ENCODE measurements at places on chromosomes 2 and 18.

DNA sequence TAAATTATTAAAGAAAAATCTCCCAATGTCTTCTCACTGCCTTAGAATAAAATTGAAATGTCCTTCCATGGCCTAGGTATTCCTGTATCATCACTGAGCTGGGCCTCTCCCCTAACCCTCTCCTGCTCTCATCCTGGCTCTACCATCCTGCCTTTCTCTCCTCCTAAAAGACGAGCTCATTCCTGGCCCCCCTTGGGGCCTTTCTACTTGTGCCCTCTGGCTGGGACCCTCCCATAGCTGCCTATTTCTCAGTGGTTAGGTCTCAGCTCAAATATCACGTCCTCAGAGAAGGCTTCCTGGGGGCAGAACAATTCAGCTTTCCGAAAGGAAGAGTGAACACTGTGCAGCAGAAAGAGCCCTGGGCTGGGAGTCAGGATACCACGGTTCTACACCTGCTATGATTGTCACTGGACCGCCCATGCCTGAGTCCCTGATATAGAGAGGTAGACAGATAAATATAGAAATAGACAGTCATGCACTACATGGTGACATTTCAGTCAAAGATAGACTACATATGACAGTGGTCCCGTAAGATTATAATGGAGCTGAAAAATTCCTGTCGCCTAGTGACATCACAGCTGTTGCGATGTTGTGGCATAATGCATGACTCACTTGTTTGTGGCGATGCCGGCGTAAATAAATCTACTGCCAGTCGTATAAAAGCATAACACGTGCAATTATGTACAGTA is 9.4 kb downstream of the DNPEP start:
- DNase-seq: no peak

GRCh38 chr18:78245451-78245850 is 734.2 kb upstream of the SALL3 start:
- no peak for DNase-seq

DNA sequence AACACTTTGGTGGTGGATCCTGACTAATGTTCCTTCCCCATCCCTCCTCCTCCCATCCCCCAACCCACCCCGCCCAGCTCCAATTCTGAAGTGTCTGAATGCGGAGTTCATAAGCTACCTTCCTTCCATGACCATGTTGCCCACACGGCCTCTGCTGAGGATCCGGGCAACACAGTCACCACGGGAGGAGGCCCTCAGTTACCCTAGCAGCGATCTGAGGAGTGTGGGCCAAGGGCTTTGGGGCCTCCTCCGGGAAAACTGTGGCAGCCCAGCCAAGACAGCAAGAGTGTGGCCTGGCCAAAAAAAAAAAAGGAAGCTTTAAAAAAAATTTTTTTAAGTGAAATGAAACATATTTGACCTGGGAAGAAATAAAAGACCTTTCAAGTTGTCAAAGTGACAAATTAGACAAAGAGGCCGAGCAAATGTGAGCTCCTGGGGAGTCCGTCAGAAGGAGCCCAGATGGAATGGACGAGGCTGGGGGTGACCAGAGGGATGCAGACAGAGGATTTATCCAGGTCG is 169.0 kb upstream of the PKDCC start:
- DNase-seq: no peak

DNA sequence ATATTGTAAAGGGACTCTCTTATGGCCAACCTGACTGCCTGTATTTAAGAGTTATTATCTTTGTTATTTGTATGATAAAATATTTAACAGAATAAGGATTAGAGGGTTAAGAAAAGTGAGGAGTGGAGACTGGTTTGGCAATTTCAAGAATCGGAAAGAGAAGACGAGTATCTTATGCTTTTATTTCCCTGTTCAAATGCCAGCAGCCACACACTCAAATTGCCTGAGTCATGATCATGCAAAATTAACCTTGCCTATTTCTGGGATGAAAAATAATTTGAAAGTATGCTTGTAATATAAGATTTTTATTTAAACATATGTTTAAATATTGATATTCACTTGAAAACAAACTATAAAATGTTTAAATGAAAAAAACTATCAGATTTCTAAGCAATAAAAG is 188.6 kb downstream of the CD226 start:
- DNase-seq: no peak

DNA sequence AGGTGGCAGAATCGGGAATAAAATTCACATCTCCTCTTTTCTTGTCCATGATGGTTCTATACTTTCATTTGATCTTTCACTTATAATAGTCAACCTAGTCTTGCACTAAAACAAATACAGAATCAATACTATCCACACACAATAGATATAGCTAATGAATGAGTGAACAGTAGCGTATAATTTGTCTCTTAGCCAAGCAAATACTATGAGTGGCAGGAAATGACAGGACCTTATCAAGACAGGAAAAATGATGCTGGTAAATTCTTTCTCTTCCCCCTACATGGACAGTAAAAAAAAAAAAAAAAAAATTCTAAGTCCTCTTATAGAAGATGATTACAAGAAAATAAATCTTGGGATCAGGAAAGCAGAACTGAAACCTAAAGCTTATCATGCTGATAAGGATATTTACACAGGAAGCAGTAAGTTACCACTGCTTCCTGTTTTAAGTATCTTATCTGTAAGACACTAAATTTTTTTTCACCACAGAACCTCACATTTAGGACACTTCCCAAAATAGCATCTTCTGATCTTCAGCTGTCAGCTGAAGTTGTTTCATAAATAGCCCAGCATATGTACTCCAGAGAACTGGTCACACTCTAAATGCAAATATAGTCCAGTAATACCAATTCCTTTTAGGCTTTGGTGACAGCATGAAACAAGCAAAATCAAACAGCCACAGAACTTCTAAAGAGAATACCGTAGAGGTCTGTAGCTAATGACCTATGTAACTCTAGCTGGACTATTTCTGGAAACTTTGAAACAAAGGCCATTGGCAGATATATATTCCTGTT is 27.0 kb downstream of the IRS1 start:
- DNase-seq: no peak

GRCh38 chr2:240718896-240719490 is 27.3 kb downstream of the AQP12A start:
- DNase-seq: no peak

GRCh38 chr2:40457837-40458236 is 5.9 kb upstream of the SLC8A1 start:
- DNase-seq: no peak

DNA sequence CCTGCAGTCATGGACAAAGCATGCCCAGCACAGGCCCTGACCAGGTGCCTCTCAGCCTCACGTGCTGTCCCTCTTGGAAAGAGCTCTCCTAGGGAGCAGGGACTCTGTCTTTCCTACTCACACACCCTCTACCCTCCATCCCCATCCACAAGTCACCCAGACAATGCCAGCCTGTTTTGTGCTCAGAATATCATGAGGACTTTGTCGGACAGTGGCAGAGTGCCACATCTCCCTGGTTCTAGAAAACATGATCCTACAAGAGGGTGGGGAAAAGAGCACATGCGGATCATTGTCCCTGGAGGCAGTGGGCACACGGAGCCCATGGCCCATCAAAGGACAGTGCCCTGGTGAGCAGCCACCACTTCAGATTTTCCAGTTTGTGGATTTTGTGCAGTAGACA is 3.7 kb upstream of the MAL start:
- DNase-seq: no peak

DNA sequence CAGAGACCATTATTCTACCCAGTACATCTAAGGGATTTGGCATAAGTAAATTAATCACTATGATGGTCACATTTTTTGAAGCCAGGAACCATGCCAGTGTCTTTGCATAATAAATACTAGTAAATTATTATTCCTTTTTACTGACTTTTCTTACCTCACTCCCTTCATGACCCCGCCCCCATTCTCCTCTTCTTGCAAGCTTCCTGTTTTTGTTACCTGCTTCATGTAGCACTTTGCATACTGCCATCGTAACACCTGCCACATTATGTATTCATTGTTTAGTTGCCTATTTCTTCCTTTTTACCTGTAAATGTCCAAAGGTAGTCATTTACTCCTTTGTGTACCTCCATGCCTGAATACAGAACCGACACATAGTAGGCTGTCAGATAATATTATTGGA is 309.5 kb downstream of the KIAA1328 start:
- no peak for DNase-seq

- no peak for DNase-seq
Observed at GRCh38 chr2:55247025-55247424, 14.5 kb downstream of the RPS27A start.

GRCh38 chr2:216217904-216218260 is 108.7 kb downstream of the XRCC5 start:
- DNase-seq: no peak

GRCh38 chr2:119544075-119544938 is at the start of gene CFAP221:
Gene CFAP221, plus strand, starts transcription at chr2:119544449. Its CDS starts 1,683 bp downstream, at chr2:119546132.
- no peak for DNase-seq

DNA sequence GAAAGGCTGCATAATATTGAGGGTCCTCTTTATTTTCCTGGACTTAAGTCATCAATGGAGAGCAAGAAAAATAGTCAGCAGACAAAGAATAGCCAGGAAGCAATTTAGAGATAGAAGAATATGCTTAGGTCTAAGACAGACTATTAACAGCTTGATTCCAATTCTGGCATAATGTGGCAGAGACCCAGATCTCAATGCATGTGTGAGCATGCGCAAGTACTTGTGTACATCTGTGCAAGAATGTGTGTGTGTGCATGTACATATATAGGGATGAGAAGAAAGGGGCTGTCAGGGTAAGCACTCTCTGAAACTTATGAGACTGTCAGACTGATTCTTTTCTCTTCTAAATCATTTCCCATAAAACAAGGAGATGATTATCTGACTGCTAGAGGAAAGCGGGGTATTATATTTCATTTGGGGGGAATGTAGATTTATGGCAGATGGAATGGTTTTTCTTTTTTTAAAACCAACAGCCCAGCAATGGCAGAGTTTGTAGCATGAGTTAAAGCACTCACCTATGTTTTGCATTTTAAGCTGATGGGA is 381.3 kb upstream of the SPRED2 start:
- no peak for DNase-seq

- no peak for DNase-seq
Observed at GRCh38 chr2:219514196-219514761, at the start of gene ASIC4. Gene ASIC4, plus strand, starts transcription at chr2:219514482. Its CDS starts 243 bp downstream, at chr2:219514725.

DNA sequence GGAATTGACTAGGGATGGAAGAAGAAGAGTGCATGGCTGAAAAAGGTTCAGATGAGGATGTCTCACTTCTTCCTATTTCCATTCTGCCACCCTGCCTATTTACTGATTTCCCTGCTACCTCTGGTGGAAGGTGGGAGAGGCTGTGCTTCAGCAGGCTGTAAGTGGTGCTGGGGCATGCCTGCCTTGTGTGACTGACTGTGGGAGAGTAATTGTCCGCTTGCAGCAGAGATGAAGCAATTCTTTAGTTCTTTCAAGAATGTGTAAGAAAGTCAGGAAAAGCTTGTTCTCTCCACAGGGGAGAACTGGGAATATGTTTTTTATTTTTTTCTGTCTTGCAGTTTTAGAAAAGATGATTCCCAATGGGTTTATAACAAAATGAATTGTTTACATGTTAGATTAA is 72.5 kb upstream of the NYAP2 start:
- DNase-seq: no peak
